ENCODE measurements at places on chromosomes 11 and 22. TPM values are rescaled to one million over a fixed set of nuclear protein-coding genes. Genes with fewer than 3 reads are reported as not detected.

RFPL3 gene
- not detected for total RNA-seq

SCGB1D2 gene
- total RNA-seq, result not detected

MS4A3 gene
- total RNA-seq, result not detected

NXPE1 gene
- total RNA-seq, result not detected

C22orf39 gene
- 25.3 TPM for total RNA-seq

AMPD3 gene
- 11.0 TPM for total RNA-seq

USP35 gene
- 3.7 TPM for total RNA-seq

SPON1 gene
- total RNA-seq, result 0.26 TPM

SNX32 gene
- total RNA-seq, result under 0.01 TPM

ACAD8 gene
- total RNA-seq, result 13.3 TPM

MIOX gene
- total RNA-seq, result not detected

RASL10A gene
- total RNA-seq, result not detected

DNA sequence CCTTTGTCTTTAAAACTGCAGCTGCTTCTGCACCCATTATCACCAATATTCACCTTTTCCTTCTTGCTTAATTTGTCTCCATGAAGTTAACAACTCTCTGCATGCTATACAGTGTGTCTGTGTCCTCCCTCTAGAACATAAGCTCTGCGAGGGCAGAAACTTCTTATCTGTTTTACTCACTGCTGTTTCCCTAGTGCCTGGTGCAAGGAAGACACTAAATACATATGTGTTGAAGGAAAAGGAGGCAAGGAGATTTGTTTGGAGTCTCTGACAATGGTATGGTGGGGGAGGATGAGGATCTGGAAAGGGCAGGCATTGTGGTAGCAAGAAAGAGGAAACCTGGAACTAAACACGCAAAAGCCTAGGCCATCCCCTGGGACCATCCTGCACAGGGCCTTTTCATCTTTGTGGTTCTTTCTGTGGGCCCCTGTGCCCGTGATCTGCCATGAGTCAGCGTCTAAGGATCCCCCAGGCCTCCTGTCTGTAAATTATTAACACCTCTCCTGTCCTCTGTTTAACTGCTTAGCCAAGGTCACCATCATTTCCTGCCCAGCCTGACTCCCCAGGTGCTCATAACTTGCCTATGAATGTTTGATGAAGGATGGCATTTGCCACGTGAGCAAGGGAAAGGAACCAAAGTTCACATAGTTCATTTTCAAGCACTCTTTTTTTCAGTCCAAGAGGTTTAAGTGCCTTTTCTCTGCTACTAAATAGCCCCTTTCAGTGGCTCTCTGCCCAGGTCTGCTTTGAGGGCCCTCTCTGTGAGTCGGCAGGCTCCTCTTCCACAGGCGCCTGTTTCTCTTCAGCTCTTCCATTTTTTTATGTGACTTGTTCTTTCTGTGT is 131.1 kb downstream of the RASSF10 start:
- peak; percentile 76 for DNase-seq

GRCh38 chr11:87176044-87176443 is 138.3 kb downstream of the TMEM135 start:
- DNase-seq, result peak; percentile 32

- peak; percentile 78 for DNase-seq
Observed at GRCh38 chr22:36585841-36586240, 56.9 kb upstream of the EIF3D start.

- DNase-seq, result peak; percentile 93
Observed at GRCh38 chr11:119318240-119319135, 1.6 kb upstream of the MCAM start.

GRCh38 chr11:11923828-11924227 is 82.1 kb downstream of the USP47 start:
- no peak for DNase-seq

DNA sequence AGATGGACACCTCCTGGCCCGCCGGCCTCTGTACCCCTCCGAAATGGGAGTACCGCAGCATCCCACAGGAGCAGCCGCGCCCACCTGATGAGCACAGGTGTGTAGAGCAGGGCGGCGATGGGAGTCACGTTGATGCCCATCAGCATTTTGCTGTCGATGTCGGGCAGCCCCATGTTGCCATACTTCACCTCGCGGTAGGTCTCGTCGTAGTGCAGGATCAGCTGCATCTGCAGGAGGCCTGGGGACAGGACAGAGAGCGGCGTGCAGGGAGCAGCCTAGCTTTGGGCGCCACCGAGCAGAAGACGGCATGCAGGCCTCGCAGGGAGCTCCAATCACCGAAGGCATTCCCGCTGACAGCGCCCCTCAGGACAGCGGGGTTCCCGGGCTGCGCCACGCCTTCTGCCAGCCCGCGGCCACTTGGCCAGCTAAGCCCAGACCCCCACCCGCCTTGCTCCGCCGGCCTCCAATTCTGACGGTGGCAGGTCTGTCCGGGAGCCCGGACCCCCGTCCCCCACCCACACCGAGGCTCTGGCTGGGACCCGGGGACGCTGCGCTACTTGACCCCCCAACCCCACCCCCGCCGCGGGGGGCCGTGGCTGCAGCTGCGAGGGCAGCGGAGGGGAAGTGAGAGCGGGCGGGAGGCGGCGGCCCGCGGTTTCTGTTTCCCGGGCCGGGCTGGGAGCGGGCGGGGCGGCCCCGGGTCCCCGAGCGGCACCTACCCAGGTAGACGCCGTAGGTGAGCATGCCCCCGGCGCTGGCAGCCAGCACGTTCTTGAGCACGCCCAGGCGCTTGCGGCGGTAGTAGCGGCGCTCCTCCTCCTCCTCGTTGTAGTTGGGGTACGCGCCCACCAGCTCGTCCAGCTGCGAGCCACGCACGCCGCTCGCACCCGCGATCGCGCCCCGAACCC is 705 bp downstream of the UNC93B1 start:
- no peak for DNase-seq

DNA sequence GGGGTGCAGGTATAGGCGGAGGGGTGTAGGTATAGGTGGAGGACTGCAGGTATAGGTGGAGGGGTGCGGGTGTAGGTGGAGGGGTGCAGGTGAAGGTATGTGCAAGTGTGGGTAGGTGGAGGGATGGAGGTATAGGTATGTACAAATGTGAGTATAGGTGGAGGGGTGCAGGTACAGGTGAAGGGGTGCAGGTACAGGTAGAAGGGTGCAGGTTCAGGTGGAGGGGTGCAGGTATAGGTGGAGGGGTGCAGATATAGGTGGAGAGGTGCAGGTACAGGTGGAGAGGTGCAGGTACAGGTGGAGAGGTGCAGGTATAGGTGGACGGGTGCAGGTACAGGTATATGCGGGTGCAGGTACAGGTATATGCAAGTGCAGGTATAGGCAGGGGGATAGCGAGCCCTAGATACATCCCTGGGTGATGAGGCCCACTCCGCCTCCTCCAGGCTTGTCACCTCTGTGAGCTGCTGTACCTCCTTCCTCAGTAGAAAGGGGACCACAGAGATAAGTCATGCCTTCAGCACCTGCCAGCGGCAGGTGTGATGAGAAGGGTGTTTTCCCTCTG is 17.2 kb downstream of the LINC01488 start:
- no peak for DNase-seq

DNA sequence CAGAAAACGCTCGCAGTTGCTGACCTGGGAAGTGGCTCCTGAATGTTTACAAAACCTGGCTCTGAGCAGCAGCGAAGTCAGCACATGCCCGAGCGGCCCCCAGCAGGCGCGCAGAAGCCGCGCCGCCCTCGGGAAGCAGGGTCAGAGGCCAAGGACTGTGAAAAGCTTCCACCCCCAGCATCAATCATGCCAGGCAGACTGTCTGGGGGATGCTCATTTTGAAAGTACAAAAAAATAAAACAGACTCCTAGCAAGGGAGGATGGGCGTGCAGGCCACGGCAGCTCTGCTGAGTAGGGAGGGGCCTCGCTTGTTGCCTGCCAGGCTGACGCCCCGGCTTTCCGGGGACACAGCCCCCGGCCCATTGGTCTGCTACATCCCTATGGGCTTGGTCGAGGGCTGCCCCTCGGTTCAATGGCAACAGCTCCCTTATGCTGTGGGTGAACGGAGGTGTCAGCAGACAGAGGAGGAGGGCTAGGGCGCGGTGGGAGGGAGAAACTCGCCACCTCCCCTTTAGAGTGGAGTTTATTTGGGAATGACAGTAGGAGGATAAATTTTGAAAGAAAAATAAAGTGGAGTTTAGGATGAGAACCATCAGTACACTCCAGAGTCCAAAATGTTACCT is 37.7 kb upstream of the GNB1L start:
- peak; percentile 51 for DNase-seq

- DNase-seq, result no peak
Observed at GRCh38 chr11:118009864-118010737, 23.9 kb downstream of the IL10RA start.

GRCh38 chr11:96307776-96308140 is 35.2 kb downstream of the MAML2 start:
- DNase-seq, result peak; percentile 91

- no peak for DNase-seq
Observed at GRCh38 chr22:47187176-47187957, 424.9 kb downstream of the TBC1D22A start.

DNA sequence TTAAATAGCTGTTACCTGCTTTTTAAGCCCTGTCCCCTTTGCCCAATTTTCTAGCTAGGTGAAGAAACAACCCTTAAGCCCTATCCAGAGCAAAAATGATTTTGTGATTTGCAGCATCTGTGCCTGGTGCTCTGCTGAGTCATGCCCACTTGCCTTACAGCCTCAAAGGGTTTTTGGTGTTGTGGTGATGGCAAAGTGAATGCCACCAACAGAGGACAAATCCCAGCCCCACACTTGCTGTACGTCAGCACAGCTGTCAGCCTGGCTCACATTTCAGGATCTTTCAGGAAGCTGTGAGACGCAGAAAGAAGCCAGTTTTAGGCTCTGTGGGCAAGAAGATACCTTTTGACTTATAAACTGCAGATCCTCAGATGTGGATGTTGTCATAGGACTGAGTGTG is 401.7 kb downstream of the TENM4 start:
- DNase-seq, result no peak

- DNase-seq, result no peak
Observed at GRCh38 chr11:33910296-33910957, 18.6 kb upstream of the LMO2 start.

- DNase-seq, result no peak
Observed at GRCh38 chr22:28006271-28006670, 87.2 kb upstream of the PITPNB start.

DNA sequence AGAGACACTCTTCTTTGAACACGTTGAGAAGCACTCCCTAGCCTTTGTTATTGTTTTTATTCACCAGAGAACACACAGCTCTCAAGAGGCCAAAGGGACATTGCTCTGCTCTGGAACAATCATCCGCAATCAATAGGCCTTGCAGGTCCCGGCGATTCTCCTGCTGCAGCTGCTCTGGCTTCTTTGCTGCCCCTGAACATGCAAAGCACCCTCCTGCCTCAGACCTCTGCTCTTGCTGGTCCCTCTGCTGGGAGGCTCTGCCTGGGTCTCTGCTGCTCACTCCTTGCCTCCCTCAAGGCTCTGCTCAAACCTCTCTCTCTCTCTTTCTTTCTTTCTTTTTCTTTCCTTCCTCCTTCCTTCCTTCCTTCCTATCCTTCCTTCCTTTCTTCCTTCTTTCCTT is 232.7 kb downstream of the DSCAML1 start:
- no peak for DNase-seq

GRCh38 chr22:28710107-28710506 is 30.5 kb upstream of the TTC28 start:
- no peak for DNase-seq

DNA sequence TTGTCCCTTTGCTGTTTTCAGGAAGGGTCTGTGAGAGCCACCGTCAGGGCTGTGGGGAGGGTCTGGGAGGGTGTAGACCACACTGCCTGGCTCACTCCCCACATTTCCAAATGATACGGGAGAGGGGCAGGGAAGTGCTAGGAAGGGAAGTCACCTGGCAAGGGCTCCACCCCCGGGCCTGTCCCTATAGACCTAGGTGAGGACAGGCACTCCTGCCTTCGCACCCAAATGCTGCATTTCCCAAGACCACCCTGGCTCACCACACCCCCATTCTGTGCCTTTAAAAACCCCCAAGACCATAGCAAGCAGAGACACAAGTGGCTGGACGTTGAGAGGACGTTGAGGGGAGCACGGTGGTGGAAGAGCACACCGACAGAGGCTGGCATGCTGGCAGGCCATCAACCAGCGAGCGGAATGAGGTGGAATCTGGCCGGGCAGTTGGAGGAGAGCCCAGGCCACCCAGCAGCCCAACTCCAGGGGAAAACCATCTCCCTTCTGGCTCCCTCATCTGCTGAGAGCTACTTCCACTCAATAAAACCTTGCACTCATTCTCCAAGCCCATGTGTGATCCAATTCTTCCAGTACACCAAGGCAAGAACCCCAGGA is 45.7 kb downstream of the GNB1L start:
- DNase-seq, result no peak

DNA sequence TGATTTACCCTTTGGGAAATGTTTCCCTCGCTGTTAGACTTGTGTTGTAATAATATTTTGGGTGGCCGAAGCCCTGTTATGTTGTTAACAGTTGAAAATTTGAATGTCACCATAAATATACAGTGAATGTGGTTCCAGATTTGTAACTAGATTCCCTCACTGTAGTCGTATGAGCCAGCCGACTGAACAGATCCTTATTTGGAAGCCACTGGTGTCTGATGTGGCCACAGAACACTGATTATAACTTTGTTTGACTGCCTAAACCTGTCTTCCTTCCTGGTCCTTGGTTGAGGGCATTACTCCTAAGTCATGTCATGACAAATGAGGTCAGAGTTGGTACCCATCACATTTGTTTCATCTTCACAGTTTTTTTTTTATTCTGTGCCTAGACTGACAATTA is 45.4 kb downstream of the YAP1 start:
- peak; percentile 44 for DNase-seq

DNA sequence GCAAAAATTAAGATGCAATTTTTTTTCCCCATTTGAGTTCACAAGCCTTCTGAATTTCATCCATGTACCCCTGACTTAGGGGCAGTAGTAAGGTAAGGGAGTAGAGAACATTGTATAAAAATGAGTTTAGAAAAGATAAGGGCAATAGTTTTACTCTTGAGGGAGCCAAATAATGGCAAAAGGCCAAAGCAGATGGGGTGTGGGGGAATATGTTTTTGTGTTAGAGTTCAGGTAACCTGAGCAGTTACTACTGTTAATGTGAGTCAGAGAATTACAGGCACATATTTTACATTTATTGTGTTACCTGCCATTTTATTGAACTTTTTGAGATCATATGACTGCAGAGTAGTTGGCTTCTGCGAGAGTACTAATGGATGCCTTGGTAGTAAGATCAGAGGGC is 3.1 kb downstream of the EED start:
- peak; percentile 51 for DNase-seq

GRCh38 chr11:57485217-57485990 is 25.1 kb downstream of the RTN4RL2 start:
- DNase-seq, result peak; percentile 35

DNA sequence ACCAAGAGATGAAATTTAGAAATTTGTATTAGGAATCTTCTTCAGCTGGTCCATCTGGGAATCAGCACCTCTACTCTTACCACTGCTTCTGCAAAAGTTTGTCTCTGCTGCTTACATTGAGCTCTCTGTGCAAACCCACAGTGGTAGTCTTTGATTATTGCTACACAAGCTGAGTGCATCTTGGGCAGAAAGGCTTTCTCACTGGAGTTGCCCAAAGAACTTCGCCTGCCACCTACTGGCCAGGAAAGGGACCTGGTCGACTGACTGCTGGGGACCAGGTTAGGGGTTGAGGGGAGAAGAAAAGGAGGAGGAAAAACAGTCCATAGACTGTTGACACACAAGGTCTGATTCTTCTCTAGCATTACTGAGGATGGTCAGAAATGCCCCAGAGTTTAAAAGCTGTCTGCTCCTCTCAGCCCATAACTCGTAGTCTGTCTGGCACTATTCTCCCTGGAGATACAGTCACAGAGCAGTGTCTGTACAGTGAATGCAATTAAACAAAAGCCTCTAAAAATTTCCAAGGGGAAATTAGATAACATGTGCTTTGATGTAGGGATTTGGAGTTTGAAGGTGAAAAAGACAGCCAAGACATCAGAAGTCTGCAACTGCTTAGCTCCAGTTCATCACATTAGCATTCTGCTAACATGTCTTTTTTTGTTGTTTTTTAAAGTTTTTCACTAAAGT is 215.0 kb upstream of the CTSC start:
- DNase-seq, result peak; percentile 44
